ENCODE measurements at places on chromosomes 1 and 21.

GRCh38 chr1:38076038-38076437 is 29.4 kb upstream of the POU3F1 start:
- no peak for DNase-seq

DNA sequence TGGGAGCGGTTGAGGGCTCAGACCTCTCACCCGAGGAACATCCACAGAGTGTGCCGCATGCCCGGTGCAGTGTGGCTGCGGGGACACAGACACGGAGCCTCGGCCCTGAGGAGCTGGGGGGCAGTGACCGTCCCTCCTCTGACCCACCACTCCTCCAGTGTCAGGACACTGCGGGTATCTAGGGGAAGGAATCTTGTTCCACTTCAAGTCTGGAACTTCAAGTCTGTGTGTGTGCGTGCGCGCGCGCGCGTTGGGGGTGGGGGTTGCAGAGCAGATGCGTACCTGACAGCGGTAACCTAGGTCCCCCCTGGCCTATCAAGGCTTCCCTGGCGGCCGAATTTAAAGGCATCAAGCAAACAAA is 17.3 kb downstream of the PCSK9 start:
- DNase-seq, result no peak

- DNase-seq, result no peak
Measured at GRCh38 chr1:205811660-205812059, 1.3 kb downstream of the SLC41A1 start.

- no peak for DNase-seq
Measured at GRCh38 chr1:61181067-61182038, 99.0 kb downstream of the NFIA start.

GRCh38 chr1:245615001-245615400 is 460.2 kb downstream of the KIF26B start:
- no peak for DNase-seq

DNA sequence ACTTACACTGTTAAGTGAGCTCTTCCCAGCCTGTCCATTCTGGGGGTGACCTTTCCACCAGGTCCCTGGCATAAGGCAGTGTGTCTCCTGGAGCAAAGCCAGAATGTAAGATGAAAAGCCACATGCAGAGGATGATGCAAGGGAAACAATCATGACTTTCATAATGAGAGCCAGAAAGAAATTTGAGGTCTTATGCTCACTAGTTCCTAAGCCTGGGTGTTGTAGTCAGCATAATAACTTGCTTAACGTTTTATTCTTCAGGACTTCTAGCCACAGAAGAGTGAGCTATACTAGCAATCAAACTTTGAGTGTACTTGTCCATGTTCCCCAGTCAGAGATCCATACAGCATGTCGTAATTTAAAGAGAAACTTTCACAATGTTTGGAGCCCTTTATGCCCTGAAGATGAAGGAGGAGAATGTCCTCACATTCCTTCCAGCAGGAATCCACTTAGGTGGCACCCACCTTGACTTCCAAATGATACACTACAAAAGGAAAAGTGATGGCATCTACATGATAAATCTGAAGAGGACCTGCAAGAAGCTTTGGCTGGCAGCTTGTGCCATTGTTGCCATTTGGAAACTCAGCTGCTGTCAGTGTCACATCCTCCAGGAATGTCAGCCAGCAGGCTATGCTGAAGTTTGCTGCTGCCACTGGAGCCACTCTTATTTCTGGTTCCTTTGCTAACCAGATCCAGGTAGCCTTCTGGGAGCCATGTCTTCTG is 60.5 kb upstream of the FOXD3 start:
- no peak for DNase-seq

- DNase-seq, result no peak
Measured at GRCh38 chr1:165355139-165355976, 1.2 kb downstream of the LMX1A start.

- DNase-seq, result peak; percentile 92
Measured at GRCh38 chr21:38766987-38767722, 38.6 kb upstream of the ETS2 start.

DNA sequence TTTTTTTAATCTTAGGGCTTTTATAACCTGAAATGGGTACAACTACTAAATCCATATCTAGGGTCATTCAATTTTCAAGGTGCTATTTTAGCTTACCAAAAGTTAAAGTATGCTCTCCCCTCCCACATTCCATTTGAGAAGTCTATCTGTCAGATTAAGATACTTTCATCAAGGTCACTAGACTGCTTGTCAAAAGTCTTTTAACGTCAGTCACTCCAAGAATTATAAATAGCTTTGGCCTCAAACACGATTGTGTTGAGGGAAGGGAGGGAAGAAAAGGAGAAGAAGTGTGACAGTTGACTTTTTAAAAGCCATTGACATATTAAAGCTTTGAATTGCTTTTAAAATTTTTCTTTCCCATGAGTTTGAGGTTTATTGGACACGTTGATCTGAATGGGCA is 175.8 kb downstream of the PTGER3 start:
- DNase-seq, result no peak

DNA sequence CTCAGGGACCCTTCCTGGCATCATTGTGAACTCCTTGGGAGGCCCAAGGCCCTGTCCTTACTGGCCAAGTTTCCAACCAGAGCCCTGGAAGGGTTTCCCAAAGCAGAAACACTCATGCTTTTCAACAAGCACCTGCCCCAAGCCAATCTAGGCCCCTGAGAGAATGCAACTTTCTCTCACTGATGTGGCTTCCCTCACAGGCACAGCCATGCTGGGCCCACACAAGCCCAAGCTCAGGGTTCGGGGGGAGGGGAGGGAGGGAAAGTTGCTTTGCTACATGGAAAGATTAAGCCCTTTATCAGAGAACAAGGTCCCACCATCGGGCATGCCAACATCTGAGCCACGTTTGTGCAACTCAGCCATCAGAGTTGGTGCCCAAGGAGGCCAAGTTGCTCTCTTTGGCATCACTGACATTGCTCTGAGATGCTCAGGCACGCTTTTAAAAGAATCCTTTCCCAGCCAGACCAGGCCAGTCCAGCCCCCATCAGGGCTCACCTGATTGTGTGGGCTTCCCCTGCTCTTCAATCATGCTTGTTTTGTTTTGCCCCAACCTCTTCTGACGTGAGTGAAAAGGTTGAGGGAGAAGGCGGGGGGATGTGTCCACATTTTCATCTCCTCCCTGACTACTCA is 43.5 kb downstream of the RIMS3 start:
- no peak for DNase-seq

Measured in activated CD4-positive, alpha-beta T cell treated with anti-CD3 and anti-CD28 coated beads, Interleukin-2, Interleukin-4, amounts not matched to agents 100 ng/mL and 50 ng/mL, durations not matched to agents 16 hours and 8 hours (primary cell).